ENCODE measurements at places on chromosomes 13 and 19.

DNA sequence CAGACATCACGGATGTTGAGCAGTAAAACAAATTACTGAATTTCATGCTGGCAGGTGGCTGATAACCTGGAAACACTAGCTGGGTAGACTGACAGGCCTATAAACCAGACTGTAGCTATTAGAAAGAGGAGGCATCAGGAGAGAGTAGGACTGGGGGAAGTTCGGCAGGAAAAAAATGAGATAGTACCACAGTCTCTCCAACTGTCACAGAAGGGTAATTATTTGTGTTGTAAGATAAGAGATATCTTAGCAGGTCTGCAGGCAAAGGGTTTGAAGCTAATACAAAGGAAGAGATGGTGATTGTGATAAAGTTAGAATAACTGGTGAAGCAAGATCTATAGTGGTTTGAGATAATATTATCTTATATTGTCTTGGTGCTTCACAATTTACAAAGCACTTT, 41.7 kb downstream of the MIPEP start:
- DNase-seq = no peak

DNA sequence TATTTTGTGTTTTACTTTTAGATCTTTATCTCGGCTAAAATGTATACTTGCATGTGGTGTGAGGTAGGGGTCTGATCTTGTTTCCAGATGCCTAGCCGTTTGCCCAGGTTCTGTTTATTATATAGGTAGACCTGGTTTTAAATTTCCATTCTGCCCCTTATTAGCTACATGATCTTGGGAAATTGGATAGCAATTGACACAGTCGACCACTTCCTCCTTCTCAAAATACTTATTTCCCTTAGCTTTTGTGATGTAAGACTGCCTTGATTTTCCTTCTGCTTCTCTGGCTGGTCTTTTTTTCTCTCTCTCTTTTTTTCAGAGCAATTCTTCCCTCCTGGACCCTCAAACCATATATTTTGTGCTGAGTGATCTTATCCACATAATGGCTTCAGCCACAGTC, 3.0 kb upstream of the PGLYRP1 start:
- no peak for DNase-seq

DNA sequence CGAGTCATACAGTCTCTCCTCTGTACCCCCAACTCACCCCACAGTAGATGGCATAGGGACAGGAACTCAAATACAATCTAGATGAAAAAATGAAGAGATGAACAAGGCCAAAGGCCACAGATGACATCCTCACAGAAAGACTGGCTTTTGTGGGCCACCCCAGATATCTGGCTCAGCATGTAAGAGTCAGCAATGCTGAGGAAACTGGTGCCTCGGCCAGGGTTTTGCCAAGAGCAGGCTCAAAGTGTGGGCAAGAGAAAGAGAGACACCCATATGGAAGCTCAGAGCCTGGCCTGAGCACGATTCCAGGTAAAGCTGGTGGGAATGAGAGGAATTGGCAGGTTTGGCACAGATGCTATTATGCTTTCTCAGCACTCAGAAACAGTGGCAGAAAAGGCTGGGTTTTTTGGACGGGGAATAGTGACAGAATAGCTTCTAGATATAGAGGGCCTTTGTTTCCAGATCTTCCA, 460.6 kb downstream of the FOXO1 start:
- no peak for DNase-seq

DNA sequence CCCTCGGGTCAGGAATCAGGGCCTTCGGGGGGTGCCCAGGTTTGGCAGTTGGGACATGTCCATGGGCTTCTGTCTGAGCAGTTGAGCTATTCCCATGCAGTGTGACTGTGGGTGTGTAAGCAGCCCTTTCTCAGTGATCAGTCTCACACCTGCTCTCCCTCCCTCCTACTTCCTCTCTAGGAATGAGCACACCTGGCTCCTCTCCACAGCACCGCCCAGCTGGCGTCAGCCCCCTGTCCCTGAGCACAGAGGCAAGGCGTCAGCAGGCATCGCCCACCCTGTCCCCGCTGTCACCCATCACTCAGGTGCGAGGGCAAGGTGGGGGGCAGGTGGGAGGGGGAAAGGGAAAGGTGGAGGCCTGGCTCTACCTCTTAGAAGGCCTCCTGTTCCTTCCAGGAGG, 25.9 kb downstream of the COMP start:
- DNase-seq = no peak

DNA sequence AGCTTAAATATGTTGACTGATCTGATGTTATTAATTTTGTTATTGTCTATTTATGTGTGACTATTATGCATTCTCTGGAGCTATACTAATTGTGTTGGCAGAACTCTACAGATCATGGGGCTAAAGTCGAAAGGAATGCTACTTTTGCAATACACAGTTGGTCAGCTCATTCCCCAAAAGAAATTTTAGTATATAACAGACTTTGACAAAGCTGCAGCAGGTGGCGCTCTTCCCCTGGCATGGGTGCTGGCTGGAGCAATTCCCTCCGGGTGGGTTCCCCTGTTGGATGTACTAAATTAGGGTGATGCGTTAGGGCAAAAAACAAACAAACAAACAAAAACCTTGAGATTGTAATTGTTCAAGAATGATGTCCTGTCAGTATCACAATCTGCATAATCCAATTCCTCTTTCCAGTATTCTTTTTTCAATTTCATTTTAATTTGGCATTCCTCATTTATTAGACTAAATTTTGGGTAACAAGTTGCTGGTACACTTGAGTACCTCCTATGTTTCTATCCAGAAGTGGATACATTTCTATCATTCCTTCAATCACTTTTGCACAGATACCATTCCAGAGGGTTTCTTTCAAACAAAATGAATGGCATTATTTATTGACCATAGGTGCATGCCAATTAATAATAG, 322.8 kb upstream of the EDNRB start:
- DNase-seq = no peak
